Neural crest cell (in vitro differentiated cells): ENCODE measurements at places on chromosomes 7 and 10.

DNA sequence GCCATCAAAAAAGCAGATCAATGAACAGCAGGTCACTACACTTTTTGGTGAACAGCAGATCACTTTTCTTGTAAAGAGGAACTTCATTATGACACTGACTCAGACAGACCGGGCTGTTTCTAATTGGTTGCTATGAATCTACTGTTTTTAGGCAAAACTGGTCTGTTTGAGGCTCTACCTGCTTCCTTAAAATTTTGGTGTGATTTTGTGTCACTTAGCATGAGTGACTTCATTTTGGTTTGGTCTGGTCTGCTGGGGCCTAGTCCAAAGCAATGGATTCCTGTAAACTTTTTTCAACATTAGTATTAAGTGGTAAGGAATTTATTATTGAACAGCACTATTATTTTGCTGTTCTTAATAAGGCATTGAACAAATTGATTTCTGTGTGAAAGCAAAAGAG is 41.8 kb upstream of the C10orf71 start:
- DNase-seq, result no peak

DNA sequence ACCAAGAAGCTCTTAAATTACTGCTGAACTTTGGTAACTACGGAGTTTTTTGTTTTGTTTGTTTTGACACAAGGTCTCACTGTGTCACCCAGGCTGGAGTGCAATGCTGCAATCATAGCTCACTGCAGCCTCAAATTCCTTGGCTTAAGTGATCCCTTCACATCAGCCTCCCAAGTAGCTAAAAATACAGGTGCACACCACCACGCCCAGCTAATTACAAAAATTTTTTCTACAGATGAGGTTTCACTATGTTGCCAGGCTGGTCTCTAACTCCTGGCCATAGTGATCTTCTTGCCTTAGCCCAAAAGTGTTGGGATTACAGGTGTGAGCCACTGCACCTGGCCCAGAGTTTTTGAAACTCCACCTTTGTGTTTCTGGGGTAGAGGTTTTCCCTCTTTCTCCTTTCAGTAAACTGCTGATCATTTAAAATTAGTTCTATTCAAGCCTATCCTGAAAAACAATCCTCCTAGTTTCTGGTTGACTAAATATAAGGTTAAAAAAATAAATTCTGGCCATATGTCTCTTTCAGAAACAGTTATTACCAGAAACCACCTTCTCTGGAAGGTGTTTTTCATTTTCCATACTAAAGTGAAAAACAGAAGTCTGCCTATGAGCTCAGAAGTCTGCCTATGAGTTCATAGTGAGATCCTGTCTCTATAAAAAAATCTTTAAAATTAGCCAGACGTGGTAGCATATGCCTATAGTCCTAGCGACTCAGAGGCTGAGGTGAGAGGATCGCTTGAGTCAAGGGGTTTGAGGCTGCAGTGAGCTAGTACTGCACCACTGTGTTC is 63.9 kb downstream of the VOPP1 start:
- no peak for DNase-seq

DNA sequence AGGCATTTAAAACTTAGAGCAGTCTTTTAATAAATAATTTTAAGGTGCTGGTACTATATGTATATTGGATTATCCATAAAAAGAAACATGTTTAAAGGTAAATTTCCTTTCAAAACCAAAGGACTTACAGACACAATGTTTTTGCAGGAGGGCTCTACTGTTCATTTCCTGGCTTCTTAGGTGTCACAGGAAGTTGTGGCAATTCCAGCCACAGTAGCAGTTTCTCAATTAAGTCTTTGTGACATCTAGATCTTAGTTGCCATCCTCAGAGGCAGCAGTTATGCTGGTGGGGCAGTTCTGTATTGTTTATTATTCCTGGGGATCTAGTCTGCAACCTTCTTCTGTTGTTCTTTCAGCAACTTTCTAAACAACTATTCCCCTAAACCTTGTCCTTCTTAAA is 460.1 kb downstream of the MAGI2 start:
- no peak for DNase-seq

GRCh38 chr7:119943942-119944600 is 328.9 kb upstream of the KCND2 start:
- no peak for DNase-seq

DNA sequence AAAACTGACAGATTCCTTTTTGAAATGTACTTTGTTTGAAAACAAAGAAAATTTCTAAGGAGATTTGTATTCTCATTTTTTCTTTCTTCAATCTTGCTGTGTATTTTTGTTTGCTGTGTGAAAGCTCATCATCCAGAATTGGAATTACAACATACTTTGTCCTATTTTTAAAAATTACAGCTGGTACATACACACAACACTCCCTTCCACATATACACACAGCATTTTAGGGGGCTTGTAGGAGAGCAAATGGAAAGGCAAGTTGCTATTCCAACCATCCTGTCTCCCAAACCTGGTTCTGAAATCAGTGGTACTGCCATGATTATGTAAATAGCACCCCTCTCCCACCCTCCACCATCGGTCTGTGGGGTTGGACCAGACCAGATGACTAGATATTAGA is 101.1 kb upstream of the SAMD8 start:
- no peak for DNase-seq

GRCh38 chr7:95723583-95724180 is 48.7 kb upstream of the DYNC1I1 start:
- peak; percentile 23 for DNase-seq

- DNase-seq, result no peak
Measured at GRCh38 chr7:29609162-29610037, 45.8 kb downstream of the PRR15 start.

DNA sequence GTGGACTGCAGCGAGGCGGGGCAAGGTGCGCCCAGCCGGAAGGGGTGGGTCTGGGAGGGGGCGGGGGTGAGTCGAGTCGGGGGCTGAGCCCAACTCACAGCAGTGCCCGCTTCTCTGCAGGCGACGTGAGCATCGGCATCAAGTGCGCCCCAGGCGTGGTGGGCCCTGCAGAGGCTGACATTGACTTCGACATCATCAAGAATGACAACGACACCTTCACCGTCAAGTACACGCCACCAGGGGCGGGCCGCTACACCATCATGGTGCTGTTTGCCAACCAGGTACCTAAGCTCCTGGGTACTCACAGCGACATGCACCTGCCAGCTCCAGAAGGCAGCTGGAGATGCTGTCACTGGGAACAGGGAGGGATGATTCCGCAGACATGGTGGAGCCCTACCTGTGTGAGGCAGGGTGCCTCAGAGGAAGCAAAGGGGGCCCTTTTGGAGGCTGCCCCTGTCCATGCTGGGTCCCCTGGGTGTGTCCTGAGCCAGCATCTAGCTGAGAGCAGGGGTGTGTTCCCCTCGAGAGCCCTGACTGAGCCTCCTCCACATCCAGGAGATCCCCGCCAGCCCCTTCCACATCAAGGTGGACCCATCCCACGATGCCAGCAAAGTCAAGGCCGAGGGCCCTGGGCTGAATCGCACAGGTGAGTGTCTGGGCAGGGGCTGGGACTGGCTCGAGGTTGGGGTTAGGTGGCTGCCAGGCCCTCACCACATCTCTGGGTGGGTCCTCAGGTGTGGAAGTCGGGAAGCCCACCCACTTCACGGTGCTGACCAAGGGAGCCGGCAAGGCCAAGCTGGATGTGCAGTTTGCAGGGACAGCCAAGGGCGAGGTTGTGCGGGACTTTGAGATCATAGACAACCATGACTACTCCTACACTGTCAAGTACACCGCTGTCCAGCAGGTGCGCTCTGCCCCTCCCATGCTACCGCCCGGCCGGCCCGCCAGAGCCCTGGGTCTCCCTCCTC is 12.8 kb downstream of the FLNC start:
- no peak for DNase-seq

DNA sequence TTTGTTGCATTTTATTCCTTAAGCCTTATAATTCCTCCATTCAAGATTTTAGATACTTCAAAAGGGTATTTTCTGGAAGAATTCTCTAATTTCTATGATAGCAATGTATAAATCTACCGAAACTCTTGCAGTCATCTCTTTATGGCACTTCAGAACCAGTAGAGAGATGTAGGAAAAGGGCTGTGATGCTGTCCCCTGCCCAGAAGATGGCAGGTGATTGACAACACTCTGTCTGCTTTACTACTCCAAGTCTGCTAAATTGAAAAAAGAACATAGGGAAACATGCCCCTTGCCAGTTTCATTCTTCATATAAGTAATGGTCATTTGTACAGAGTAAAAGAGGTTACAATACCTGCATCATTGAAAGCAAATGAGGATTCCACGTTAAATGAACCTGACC is 5.1 kb downstream of the TCTN3 start:
- no peak for DNase-seq

GRCh38 chr7:35249537-35249907 is 4.4 kb downstream of the TBX20 start:
- no peak for DNase-seq

DNA sequence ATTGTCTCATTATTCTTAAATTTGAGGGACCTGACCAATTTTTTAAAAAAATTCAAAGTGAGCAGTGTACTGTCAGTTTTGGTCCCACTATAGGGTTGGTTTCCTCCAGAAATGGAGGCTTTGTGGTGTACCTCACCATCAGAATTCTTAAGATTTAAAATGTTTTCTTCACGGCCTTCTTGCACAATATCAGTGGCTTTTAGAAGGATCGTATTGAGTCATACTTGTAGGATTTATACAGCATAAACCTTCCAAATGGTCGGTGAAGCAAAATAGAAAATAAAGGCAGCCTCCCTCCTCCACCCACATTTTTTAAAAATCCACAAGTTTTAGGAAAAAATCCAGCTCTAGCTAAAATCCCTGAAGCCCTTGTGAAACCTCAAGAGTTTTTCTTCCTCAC is 126.4 kb downstream of the RNLS start:
- no peak for DNase-seq

- no peak for DNase-seq
Measured at GRCh38 chr7:157795199-157795598, 458.4 kb downstream of the DNAJB6 start.

DNA sequence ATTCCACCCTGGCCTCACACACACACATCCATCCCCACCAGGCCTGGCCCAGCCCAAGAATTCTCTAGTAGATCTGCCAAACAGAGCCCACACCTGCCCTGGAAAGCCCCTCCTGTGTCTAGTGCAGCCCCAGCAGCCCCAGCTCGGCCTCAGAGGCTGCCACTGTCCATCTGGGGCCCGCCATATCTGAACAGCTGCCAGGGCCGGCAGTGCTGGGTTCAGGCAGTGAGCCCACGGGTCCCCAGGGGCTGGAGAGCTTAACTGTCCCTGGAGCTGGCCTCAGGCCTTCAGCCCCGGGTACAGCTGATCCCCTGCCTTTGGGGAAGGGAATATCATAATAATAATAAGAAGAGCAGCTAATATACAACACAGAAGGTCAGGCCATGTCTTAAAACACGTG is 574 bp downstream of the MYL10 start:
- DNase-seq, result no peak

DNA sequence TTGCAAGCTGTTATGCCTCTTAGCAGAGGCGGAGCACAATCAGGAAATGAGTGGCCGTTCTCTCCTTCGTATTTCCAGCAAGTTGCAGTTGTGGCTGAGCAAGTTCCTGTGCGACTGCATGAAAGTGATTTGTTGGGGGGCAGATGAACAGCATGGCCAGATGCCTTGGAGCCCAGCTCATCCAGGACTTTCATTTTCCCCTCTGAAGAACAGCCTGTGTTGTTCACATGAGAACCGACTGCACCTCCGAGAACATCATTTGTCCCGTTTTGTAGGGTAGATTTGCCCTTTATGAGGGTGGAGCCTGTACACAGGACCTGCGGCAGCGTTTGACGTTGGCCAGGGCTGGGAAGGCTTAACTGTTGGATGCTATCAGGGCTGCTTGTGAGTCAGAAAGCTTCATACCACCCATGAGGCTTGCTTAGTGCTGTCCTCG is 4.4 kb downstream of the BAG3 start:
- DNase-seq, result no peak

DNA sequence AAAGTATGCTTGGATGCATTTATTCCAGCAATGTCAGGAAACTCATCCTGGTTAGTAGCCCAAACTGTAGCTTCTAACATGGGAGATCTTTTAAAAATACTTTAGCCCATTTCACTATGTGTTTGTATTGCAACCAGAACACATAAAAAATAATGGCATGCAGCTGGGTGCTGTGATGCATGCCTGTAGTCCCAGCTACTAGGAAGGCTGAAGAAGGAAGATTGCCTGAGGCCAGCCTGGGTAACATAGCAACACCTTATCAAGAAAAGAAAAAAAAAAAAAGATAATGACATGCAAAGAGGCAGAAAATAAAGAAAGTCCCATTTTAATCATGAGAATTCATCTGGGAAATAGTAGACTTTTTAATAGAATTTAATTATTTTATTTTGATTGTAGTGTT is 517.0 kb upstream of the TEX47 start:
- no peak for DNase-seq

- DNase-seq, result no peak
Measured at GRCh38 chr7:101792051-101792681, 25.3 kb upstream of the CUX1 start.

DNA sequence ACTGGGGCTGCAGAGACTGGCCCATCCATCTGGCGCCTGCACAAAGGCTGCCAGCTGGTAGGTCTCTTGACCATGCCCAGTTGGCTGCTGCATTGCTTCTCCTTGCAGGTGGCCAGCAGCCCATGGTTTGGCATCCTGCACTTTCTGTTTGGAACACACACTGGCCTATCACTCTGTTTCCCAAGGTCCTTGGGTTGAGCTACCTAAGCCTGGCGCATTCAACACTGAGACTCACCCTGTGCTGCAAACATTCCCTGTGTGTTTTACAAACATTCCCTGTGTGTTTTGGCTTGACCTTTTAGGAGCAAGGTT is 55.5 kb downstream of the TACR2 start:
- DNase-seq, result no peak

DNA sequence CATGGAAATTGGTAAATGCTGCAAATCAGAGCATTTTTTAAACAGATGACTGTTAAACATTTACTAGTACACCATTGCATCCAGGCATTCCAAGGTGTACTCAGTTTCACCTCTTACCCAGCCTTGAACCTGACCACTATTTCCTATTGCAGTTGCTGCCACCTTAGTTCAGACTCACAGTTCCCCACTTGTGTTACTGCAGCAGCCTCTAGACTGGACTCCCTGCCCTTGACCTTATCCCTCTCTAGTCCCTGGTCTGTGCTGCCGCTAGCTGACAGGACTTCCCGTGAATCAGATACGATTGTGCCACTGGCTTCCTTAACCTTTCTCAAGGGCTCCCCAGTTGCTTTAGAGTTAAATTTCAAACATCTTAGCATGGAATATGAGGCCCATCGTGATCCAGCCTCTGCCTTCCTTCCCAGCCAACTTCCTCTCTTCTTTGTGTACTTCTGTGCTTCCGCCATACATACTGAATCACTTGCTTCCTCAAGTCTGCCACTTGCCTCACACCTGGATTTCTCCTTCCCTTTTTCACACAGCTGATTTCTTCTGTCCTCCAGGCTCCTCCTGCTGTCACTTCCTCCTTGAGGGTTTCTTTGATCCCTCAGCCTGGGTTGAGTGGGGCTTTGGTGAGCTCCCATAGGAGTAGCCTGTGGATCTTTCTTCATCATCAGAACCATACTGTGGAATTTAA is 118.7 kb upstream of the GJD4 start:
- no peak for DNase-seq

GRCh38 chr7:26305090-26305868 is 13.6 kb downstream of the SNX10 start:
- DNase-seq, result no peak

GRCh38 chr7:143381427-143382125 is 431 bp downstream of the ZYX start:
- peak; percentile 26 for DNase-seq

- DNase-seq, result no peak
Measured at GRCh38 chr10:74960670-74961069, 134.3 kb downstream of the KAT6B start.
